Kidney tubule cell (primary cell): ENCODE measurements at places on chromosomes 6 and 20.

DNA sequence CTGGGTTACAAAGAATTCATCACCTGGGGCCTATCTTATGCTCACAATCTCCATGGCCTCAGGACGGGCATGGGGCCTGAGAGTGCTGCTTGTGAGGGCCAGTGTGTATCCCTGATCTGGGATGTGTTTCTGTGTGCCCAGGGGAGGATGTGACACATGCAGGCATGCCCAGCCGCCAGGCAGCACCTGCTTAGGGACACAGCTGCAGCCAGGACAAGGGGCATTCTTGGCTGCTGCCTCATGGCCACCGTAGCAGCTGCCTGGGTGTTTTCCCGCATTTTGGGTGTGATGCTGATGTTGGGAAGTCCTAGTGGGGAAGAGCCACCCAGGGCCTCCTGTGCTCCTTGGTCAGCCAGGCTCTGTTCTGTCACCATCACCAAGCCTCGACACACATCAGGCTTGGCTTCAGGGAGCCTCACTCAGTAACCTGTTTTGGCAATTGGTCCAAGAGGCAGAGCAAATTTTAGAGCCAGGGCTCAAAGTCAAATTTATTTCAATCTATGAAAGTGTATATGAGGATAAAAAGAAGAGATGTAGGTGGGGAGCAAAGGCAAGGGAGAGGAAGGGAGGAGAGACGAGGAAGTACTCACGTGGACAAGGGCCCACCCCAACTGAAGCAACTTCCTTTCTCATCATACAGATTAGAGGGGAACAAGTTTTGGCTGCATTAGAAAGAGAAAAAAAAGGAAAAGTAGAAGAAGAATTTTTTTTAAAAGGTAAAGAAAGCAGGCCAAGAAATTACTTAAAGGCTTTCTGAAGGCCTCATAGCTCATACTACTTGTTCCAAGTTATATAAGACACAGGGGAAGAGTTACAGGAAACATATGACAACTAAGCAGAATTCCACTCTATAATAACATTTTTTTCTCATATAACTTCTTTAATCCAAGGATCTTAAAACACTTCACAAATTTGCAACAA lies 269.9 kb upstream of the SUPT3H start:
- DNase-seq, result peak; percentile 76

GRCh38 chr6:32483968-32484613 lies 44.4 kb downstream of the HLA-DRA start:
- DNase-seq, result no peak

- DNase-seq, result no peak
Observed at GRCh38 chr20:20609522-20609921, 102.9 kb downstream of the RALGAPA2 start.

- no peak for DNase-seq
Observed at GRCh38 chr6:44401138-44401537, 13.6 kb downstream of the CDC5L start.

GRCh38 chr6:131336596-131336995 lies 201.3 kb downstream of the AKAP7 start:
- DNase-seq, result no peak

DNA sequence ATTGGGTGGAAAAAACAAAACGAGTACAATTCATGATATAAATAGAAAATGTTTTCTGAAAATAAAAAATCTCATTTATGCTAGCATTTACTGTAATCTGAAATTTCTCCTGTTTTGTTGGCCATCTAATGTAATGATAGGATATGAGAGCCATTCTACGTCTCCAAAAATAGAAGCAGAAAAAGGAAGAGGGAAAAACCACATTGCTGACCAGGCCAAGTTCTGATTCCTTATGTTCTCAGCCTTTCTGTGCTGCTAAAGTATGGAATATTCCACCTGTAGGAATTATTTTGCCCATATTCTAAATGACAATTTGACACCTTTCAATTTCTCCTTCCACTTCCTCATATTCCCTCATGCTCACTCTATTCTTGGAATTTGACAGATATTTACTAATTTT lies 110.2 kb downstream of the TBXT start:
- DNase-seq, result no peak

DNA sequence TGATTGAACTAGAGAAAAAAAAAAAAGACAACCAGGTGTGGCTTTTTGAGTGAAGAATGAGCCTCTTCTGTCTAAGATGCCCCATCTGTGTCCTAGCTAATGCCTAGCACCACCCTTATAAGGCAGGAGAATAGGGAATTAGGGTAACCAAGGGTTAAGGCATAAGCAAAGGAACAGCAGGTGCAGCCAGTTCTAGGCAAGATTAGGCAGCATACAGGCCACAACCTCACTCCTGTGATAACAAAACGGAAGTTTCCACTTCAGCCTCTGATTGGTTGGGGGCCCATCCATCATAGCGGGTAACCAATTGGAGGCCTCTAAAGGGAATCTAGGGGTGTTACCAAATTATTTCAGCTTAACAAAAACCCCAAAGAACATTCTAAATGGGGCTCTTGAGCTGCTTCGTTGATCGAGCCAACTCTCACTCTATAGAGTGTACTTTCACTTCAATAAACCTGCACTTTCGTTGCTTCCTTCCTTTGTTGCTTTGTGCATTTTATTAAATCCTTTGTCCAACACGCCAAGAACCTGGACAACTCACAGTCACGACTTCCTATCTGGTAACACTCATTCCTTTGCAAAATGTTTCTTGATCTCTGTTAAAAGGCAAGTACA lies 61.9 kb upstream of the TAGAP start:
- peak; percentile 52 for DNase-seq

DNA sequence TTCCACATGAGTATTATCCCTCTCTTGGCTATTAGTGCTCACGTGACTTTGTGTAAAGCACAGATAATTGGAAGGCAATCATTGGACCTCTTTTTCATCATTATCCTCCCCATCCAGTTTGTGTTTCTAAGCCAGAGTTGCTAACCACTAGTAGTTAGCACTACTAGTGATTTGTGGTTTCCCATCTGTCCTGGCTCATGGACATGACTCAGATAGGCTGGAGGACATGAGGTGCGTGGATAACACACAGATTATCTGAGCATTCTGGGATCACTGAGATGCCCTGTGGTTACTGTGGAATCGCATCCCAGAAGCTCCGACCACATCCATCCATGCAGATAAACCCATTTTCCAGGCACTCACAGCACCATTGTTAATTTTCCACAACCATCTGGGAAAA lies 123.8 kb upstream of the NAA20 start:
- DNase-seq, result peak; percentile 30

GRCh38 chr6:85975957-85976356 lies 333.3 kb upstream of the SYNCRIP start:
- no peak for DNase-seq

GRCh38 chr6:27518881-27519795 lies 46.2 kb upstream of the ZNF184 start:
- peak; percentile 90 for DNase-seq

- peak; percentile 60 for DNase-seq
Observed at GRCh38 chr6:26124781-26125685, 37.8 kb downstream of the HFE start.

DNA sequence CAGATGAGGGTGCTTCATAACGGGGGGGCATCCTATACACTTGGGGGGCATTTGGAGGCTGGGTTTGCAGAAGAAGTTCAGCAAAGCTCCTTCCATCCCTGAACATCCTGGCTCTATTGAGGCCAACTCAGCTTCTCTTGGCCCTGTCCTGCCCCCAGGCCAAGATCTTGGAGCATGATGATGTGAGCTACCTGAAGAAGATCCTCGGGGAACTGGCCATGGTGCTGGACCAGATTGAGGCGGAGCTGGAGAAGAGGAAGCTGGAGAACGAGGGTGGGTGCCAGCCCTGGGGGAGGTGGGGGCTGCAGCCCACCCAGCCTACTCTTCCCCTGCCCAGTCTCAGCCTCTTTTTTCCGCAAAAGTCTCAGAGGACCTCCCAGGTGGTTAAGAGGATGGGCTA lies 17.2 kb downstream of the GDAP1L1 start:
- no peak for DNase-seq

DNA sequence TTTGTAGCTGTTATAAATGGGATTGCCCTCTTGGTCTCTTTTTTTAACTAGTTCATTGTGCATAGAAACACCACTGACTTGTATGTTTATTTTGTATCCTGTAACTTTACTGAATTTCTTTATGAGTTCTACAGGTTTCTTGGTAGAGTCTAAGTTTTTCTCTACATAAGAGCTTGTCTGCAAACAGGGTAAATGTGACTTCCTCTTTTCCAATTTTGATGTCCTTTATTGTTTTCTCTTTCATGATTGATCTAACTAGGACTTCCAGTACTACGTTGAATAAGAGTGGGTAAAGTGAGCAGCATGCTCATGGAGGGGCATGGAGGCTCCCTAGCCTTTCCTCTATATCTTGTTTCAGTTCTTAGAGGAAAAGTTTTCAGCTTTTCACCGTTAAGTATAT lies 3.0 kb upstream of the WFDC10A start:
- DNase-seq, result no peak

GRCh38 chr20:58918621-58919020 lies 62.4 kb upstream of the NELFCD start:
- DNase-seq, result no peak

- DNase-seq, result peak; percentile 36
Observed at GRCh38 chr20:46709459-46710152, at the start of gene SLC2A10. Gene SLC2A10 (plus strand): TSS chr20:46709649. CDS start chr20:46709737, 88 bp downstream.

- no peak for DNase-seq
Observed at GRCh38 chr6:132673376-132674094, 14.6 kb upstream of the TAAR1 start.

- no peak for DNase-seq
Observed at GRCh38 chr6:144639654-144640053, 354.5 kb downstream of the UTRN start.

DNA sequence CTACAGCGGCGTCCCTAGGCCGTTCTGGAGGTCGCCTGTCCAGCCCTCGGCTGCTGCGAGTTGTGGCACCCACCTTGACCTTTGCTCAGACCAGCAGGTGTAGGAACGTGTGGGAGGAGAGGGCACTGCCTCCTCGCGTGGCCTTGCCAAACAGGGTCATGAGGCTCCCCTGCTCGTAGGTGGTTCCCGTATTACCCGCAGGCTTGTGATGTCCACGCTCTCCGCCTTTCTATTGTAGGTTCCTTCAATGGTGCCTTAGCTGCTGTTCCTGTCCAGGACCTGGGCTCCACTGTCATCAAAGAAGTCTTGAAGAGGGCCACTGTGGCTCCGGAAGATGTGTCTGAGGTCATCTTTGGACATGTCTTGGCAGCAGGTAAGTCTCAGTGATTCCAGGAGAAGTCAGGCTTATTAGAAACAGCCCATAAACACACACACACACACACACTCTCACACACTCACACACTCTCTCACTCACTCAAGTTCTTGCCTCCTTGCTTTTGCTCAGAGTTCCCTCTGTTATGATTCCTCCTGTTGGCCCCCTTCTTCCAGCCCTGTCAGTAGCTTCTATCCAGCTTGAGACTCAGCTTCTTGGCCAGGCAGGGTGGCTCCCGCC lies 942 bp downstream of the ACAT2 start:
- DNase-seq, result peak; percentile 17

DNA sequence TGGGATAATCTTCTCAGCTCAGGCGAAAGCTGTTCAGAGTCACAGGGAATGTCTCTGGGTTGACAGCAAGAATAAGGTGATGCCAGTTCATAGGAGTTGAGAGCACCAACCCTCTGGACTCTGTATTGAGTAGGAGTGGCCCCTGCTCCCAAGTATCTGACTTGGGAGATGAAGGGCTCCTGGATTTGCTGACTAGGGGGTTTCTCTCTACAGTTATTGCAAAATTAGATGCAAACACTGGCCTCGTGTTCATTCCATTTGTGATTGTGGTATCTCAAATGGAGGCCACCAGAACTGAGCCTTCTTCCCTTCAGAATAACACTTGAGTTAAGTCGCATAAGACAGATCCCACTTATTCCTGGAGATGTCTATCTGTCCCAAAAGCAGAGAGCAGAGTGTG lies 135.7 kb downstream of the PDE7B start:
- DNase-seq, result no peak

DNA sequence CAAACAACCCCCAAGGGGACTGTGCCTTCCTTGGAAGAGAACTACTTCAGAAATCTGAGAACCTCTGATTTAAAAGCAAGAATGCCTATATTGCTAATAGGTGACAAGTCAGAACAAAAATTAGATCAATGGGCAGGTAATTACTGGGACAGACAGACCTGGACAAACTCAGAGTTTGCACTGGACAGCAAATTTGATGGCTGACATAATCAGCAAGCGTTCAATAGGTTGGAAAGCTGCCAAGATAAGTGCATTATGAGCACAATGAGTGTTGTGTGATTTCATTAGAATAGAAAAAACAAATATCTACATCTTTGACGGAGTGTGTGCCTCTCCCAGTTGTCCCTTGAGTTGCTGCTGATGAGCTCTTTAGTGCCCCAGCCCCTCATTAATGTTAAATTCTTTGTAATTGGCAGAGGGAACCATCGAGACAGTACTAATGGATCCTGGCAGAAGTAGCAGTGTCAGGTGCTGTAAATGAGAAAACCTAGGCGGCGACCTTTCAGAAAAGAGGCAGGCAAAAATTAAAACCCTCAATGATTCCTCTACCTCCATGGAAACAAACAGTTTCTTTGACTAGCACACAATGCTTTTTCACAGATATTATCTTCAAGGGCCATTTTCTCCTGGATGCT lies 116.5 kb upstream of the COL21A1 start:
- DNase-seq, result no peak

DNA sequence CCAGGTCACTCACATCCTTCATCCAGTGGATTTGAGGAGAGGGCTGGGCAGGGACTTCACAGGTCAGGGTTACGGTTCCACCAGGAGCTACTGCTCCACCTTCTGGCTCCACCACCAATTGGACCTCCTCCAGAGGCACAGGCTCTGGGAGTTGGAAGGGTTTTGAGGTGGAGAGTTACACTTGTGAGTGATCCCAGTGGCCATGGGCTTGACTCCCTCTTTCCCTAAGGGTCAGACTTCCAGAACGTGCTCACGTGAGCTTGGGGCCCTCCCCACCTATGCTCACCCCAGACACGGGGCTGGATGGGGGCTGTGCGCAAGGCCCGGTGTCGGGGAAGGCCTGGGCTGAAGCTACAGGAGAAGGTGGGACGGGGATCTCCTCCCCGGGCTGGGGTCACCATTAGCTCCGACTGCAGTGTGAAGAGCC lies 1.5 kb downstream of the AGER start:
- no peak for DNase-seq

GRCh38 chr20:25191689-25192088 lies 3.8 kb upstream of the ENTPD6 start:
- DNase-seq, result no peak

- DNase-seq, result no peak
Observed at GRCh38 chr6:98014442-98015201, 731.6 kb upstream of the MMS22L start.

DNA sequence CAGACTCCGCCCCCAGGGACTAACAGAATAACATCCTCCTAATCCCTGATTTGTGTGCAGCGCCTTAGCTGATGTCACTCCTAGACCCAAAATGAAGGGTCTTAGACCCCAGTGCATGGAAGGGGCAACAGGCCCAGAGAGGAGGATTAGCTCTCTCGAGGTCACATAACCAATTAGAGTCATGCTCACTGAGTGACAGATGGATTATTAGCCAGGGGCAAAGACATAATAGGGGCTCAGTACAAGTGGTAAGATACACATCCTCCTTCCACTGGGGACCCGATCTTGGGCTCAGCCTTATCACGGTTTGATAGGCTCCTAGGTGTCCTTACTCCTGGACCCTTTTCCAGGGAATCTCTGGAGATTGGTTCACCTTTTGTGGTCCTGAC lies 858 bp downstream of the TP53INP2 start:
- no peak for DNase-seq
